Panc1 (cell line): ENCODE measurements at places on chromosomes 4 and X. TPM values are rescaled to one million over a fixed set of nuclear protein-coding genes. Genes with fewer than 3 reads are reported as not detected.

RTL5 gene
- 11.0 TPM for total RNA-seq

MAGEA1 gene
- not detected for total RNA-seq

GRCh38 chr4:184536065-184536880 lies 61.9 kb upstream of the IRF2 start:
- DNase-seq, result no peak

DNA sequence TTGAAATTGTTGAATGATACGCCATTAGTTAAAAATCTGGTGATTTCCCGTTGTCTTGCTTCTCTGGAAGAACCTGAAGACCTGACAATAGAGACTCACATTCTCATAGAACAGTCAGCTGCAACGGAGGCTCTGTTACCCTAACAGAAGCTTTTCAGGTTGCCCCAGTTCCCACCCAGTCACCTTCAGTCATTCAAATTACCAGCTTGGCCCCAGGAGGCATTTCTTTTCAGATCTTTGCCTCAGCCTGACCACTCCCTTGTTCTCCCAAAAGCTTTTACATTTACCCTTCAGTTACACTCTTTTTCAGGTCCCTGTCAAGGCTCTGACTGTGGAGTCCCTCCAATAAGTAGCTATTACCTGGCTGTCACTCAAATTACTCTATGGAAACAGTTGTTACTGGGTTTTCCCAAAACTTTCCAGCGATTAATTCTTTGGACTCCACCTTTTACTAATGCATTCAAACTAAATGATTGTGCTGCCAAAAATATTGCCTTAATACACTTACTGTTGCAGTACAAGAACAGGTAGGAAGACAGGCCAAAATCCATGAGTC lies 162.2 kb upstream of the FTHL17 start:
- no peak for DNase-seq

DNA sequence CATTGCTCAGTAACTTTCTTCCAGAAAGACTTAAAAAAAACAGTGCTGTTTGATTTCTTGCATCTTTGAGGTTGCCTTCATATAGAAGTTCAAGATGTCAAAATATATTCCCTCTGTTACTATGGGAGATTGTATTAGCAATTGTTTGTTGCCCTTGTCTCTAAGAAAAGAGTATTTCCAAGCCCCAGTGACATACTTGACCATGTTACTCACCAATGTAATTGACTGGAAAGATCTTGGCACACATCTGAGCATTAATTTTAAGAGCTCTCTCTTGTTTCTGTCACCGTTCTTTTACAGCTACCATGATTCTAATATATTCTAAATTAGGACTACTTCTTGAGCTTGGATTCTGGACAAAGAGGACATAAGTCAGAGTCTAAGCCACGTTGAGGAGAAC lies 902.7 kb upstream of the EPHA5 start:
- no peak for DNase-seq

DNA sequence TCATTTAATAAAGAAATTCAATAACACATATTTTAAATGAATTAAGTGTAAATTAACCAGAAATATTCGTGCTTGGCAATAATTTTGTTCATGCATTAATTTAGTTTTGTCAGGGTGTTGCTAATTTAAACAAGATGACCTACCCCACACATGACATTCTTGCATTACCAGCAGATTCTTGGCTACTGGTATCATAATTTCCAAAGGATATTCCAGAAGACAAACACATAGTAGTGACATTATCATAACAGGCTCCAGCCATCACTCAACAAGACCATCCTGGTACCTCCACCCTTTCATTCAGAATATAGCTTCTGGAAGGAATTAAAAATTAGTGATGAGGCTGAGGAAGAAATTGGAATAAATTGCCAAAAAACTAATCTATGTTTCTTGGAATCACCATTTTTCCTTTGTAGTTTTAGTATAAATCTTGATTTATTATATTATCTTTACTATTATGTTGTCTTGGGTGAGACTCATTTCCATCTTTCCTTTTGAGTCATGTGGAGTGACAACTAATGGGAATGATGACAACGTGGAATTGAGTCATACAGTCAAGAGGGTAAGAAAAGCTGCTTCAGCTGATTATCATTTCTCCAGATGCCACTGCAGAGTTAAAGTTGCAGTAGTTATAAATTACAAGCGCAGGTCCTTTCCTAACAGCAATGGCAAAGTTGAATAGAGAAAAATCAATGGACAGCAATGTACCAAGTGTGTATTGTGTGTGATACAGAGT lies 30.9 kb upstream of the HHIP start:
- DNase-seq, result no peak
